PC-9 (cell line): ENCODE measurements at places on chromosomes 5 and 9. TPM values are rescaled to one million over a fixed set of nuclear protein-coding genes. Genes with fewer than 3 reads are reported as not detected.

The FOXE1 gene
- 5.7 and 7.7 TPM in 2 replicates for total RNA-seq

The GFI1B gene
- total RNA-seq: not detected in 2 replicates

The NFX1 gene
- total RNA-seq: 14.9 and 15.0 TPM in 2 replicates

The SLC6A7 gene
- 0.25 TPM in 1 of 2 replicates, not detected in the other for total RNA-seq

The NTNG2 gene
- not detected in 2 replicates for total RNA-seq

The PSD2 gene
- 0.07 and 0.08 TPM in 2 replicates for total RNA-seq

The C5orf34 gene
- 16.0 and 22.6 TPM in 2 replicates for total RNA-seq
